ENCODE measurements at places on chromosomes 6 and 20.
A peak's percentile ranks its signal among the peaks of the same experiment; 100 is the strongest.

DNA sequence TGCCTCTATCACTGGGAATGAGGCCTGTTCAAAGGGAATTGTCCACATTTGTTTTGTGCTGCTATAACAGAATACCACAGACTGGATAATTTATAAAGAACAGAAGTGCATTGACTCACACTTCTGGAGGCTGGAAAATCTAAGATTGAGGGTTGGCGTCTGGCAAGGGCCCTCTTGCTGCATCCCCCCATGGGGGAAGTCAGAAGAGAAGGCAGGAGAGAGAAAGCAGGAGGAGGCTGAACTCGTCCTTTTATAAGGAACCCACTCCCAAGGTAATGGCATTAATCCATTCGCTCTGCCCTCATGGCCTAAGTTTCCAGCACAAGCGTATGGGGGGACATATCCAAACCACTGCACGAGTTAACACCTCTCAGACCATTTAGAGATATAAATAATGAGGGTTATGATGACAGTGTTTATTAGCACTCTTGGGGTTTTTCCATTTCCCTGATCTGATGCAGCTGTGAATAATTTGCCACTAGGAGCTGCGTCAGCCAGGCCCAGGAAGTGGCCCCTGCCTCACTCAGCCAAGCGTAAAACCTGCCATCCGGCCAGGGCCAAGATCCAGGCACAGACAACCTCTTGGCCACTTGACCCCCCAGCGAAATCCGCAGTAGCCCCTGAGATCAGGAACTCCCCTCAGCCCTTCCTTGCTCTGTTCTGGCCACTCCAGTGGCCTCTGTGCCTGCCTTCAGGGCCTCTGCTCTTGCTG lies 14.2 kb upstream of the SLCO4A1 start:
- no peak for DNase-seq

DNA sequence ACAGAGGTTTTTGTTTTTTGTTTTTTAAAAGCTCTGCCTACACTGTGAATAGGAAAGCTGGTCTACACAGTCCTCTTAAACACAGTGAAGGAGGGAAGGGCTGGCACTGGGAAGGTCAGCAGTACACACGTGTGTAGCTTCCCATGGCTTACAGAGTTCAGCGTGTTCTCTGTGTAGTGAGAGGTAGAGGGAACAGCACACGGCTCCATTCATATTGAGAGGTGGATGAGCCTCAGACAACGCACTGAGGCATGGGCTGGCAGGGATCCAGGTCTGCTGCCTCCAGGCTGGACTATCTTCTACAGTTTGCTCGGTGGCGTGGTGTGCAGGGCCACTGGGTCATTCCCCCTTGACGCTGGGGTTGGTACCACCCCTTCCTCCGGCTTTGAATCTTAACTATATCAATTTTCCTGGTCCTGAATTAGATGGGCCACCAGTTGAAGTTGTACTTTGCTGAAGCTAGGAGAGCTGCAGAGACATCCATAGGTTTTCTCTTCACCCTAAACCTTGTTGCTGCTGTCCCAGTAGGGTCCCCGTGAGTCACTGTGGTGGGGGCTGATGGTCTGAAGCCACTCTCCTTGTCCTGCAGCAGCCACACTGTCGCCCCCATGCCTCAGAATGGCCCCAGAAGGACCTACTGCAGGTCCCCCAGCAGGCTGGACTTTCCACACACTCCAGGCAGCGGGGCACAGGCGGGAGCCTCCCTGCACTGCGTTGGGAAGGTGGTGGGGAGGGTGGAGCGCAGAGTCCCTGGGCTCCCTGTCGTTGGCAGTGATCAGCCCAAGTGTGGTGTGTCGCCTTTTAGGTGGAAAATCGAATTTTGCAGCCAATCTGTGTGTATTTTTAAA lies 2.0 kb downstream of the ARFGAP1 start:
- no peak for DNase-seq

DNA sequence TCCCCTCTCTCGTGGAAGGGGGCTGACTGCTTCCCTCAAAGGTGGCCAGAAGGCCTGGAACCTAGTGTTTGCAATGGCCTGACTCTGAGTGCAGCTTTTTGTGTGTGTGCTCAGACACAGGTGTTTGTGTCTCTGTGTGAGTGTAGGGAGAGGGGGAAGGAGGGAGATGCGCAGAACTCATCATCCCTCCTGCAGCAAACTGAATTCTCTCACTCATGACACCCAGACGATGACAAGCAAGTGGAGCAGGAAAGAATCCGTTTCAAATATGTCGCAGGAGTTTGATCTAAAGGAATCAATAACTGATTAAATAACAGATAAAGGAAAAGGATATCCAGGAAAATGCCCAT lies 101.4 kb downstream of the TNFAIP3 start:
- no peak for DNase-seq

DNA sequence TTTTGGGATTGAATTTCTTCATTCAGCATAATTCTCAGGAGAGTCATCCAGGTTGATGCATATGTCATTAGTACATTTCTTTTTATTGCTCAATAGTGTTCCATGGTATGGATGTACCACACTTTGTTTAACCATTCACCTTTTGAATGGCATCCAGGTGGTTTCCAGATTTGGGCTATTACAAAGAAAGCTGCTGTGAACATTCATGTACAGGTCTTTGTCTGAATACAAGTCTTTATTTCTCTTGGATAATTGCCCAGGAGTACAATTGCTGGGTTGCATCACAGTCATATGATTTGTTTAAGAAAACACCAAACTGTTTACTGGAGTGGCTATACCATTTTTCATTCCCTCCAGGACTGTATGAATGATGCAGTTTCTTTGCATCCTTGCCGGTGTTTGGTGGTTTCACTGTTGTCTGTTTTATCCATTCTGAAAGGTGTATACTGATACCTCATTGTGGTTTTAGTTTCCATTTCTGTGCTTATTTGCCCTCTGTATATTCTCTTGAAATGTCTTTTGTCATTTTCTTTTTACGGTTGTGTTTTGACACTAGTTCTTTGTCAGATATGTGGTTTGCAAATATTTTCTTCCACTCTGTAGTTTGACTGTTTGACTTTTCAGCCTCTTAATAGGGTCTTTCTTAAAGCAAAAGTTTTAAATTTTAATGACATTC lies 8.8 kb downstream of the CDKAL1 start:
- DNase-seq = peak; percentile 25

DNA sequence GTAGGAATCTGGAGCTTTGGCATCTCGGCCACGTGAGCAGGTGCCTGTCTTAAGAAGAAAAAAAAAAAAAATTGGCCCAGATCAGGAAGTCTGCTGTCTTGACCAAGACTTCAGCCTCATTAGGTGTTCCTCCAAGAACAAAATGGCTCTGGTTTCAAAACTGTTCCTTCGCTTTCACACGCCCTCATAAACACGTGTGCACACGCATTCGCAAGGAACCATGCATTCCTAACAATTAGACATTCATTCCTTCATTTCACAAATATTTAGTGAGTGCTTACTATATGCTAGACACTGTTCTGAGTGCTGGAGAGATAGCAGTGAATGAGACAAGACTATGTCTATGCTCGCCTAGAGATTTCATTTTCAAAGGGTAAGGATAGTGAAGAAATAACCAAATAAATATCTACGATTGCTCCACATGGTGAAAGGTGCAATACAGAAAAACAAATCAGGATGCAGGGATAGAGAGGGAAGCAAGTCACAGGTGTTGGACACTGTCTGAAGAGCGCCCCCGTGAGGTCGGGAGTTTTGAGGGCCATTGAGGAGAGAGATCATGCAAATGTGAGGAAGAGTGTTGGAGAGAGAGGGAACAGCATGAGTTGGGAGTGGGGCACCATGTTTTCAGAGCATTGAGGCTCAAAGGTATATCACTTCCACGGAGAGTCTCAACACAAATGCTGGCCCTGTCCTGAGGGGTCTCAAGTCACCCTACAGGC lies 53.3 kb downstream of the CCDC170 start:
- no peak for DNase-seq

DNA sequence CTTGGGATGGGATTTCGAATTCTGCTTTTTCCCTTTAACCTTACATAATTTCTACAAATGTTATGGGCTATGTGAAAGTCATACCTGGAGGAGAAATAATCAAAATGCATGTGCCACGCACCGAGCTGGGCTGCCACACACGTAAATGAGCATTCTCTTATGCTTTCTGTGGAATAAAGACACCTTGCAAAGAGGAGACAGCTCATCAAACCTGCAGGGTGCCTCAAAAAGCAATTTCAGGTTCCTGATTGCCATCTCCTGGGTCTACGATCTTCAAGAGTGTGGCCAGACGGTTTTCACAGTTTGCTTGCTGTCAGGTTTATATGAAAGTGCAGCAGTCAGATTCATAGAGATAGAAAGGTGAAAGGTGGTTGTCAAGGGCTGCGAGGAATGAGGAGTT lies 36.6 kb downstream of the DUSP22 start:
- no peak for DNase-seq

GRCh38 chr20:50280851-50281655 lies 90.4 kb downstream of the CEBPB start:
- no peak for DNase-seq

DNA sequence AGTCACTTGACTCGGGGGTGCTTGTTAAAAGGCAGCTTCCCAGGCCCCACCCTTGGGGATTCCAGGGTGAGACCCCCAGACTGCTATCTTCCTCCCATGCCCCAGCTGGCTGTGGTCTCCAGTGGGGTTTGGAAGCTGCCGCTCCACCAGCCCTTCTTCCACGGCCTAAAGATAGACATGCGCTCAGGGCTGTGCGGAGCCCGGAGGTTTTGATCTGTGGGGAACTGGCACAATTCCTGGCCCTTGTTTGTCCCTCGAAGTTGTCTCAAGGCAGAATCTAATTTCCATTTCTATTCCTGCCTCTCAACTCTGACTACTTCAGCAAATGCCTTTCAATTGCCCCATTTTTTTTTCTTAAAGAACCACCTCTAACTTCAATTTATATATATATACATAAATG lies 120.7 kb upstream of the SRSF6 start:
- DNase-seq = no peak

DNA sequence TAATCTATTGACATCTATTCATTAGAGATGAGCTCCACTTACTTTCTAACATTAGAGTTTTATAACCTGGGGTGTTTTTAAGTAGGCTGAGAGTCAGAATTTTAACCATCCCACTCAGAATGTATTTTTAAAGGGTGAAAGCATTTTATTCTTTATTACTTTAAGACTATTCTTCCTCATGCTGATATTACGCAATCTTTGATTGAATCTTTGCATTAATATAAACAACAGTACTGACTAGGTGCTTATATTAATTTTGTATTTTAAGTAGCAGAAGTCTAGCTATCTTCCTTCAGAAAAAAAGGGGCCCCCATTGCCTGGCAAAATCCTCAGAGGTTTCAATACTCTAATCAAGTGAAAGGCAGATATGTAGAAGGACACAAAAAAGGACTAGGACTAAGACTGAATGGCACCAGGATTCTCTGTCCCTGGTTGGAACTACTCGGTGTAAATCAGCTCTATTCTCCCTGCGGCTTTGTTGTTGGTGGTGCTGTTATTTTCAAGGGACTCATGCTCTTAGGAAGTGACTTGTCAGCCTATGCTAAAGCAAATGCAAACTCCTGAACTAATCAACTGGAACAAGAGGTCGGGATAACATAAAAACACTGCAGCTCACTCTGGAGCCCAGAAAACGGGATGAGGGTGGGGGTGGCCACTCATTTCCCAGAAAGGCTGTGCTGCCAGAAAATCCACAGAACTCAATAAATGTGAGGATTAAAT lies 1324.4 kb downstream of the GRIK2 start:
- DNase-seq = no peak

- DNase-seq = no peak
Measured at GRCh38 chr6:168027521-168027920, 30.1 kb downstream of the KIF25 start.

GRCh38 chr20:34500823-34501222 lies 15.4 kb upstream of the DYNLRB1 start:
- DNase-seq = no peak

DNA sequence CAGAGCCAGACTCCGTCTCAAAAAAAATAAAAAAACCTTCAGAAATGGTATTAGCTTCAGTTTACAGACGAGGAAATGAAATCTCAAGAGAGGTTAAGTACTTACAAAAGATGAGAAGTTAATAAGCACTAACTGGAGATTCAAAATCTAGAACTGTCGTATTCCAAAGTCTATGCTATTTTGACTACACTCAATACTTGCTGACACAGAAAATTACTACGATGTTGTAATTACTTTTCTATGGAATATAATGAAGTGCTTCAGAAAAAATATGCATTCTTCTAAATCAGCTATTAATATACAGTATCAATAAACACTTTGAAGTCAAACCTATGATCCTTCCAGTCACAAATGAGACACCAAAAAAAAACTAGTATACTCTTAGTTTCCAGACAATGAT lies 12.2 kb downstream of the REPS1 start:
- no peak for DNase-seq

DNA sequence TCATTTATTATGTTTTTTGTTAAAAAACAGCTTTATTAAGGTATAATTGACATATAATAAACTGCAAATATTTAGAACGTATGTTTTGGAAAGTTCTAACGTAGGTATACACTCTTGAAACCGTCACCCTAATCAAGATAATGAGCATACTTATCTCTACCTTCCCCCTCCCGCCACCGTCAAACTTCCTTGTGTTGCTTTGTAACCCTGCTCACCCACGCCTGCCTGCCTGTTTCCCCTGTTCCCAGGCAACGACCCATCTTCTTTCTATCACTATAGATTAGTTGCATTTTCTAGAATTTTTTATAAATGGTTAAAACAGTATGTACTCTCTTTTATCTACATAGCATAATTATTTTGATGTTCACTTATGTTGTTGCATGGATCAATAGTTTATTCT lies 33.5 kb upstream of the GCLC start:
- no peak for DNase-seq

DNA sequence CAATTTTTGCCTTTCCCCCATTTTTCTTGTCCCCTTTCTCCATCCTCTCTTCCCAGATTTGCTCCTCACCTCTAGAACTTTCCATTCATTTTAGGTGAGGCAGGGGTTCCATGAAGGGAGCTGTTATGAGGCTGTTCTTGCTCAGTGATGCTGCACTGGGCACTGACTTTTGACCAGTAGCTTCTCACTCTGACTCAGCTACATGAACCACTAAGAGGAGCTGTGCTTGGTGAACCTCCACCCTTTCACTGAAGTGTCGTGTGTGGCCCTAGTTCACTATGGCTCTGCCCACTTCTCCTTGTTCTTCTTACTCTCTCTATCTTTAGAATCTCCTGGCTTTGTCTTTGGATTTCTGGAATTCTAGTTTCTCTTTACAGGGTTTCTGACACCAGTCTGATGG lies 307.1 kb upstream of the RNF24 start:
- no peak for DNase-seq

DNA sequence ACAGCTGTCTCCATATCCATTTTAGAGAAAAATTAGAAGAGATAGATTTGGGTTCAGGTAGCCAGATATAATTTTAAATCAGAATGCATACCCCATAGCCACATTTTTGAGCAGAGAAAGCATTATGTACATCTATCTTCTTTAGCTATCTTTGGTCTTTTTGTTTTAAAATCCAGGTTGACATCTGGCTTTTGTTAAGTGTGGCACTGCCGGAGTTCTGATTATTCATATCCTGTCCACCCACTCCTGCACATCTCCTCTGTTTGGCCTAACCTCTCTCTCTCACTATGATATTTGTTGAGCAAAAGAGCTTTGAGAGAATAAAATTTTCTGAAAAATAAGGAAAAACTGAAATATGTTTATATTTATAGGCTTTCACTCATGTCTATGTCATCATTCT lies 189.7 kb downstream of the PACRG start:
- DNase-seq = no peak

All from GM19239 (cell line).